ENCODE measurements at places on chromosomes 2 and 18. TPM values are rescaled to one million over a fixed set of nuclear protein-coding genes. Genes with fewer than 3 reads are reported as not detected.

GRCh38 chr2:72004201-72004915, 143.3 kb downstream of the CYP26B1 start:
- no peaks in the 10 kb centered on the region for H3K36me3 ChIP-seq
- peaks cover 79% of the 10 kb centered on the region for H3K27me3 ChIP-seq
- H3K4me3 ChIP-seq: no peak overlapping the region
- H3K27ac ChIP-seq: no peak overlapping the region

DNA sequence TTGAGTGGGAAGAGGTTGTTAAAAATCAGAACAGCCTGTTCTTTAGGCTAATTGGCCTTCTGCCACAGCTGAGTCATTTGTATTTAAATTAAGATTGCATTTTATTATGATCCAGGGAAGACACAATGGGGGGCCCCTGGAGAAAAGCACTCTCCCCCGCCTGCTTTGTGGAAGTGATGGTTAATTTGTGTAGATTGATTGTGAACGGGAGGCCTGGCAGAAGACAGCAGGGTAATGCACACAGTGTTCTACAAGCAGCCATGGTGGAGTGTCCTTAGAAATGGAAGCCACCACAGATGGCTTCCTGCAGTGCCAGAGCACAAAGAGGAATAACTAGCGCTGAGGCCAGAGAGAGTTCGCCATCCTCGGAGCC, 19.6 kb downstream of the RAMP1 start:
- no peak for DNase-seq
- H3K4me1 ChIP-seq: peaks cover 13% of the 10 kb centered on the region
- H3K4me3 ChIP-seq: no peak overlapping the region
- H3K27ac ChIP-seq: no peak overlapping the region
- H3K36me3 ChIP-seq: no peaks in the 10 kb centered on the region

Gene KLF7
- 1.9 TPM for total RNA-seq

Gene WNT6
- total RNA-seq: not detected

GRCh38 chr2:216502381-216503158, 3.9 kb downstream of the RPL37A start:
- DNase-seq: no peak
- peaks cover 5% of the 10 kb centered on the region for H3K27me3 ChIP-seq
- peaks cover 48% of the 10 kb centered on the region for H3K4me1 ChIP-seq
- H3K36me3 ChIP-seq: peaks cover 8% of the 10 kb centered on the region
- H3K4me3 ChIP-seq: no peak overlapping the region
- no peak overlapping the region for H3K27ac ChIP-seq
